ENCODE measurements at places on chromosomes 2 and 18.

DNA sequence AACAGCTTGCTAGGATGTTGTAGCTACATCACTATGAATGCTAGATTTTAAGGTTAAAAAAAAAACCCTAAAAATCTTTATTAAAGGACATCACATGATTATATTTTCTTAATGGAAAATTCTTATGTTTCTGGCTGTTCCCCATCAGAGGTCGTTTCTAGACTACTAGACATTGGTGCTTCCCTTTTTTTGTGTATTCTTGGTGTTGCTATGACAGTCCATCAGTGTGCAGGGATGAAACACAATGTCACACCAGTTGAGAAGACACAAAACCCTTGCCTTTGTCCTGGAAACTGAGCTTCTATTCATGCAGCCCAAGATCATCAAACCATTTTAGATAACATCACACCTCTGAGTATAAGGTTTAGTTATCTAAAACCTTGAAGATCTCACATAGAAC is 19.9 kb upstream of the TMEM131 start:
- no peak for DNase-seq

DNA sequence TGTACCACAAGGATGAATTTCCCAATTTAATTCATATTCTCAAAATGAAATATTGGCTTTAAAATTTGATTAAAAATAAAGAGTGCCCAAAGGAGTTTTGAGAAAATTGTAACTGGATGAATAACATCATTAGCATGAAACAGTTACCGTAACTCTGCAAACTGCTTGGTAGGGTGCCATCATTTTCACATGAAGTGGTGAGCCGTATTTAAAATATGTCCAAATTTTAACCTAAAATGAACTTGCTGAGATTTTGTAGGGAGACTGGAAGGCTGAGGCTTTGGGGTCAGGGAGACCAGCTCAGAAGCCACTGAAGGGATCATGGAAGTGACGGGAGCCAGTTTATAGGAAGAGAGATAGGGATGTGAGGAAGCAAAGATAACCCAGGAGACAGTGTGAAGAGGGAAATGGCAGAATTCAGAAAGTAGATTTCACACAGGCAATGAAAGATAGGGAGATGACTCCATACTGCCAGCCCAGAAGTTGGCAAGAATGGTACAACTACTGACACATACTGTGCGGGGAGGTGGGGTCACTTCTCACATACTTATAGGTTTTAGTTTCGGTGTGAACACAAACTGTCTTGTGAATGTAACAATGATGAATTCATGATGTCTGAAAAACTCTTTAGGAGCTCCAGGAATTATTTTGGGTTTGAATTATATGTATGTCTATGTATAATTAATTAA is 53.8 kb downstream of the EFEMP1 start:
- no peak for DNase-seq

DNA sequence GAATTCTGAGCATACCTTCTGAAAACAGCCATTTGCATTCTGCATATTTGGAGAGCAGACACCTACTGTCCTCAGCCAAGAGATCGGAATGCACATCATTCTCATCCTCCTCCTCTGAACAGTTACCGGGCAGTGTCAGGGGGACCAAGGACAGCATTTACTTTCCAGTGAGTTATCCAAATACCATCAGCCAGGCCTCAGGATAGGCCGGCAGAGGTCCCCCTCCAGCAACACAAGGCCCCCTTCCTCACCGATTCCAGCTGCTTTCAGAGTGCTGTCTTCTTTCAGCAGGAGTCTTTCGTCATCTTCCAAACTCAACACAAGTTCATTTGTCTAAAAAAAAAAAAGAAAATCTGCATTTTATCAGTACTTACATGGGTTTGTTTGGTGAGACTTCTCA is 55.3 kb downstream of the C2orf76 start:
- no peak for DNase-seq

DNA sequence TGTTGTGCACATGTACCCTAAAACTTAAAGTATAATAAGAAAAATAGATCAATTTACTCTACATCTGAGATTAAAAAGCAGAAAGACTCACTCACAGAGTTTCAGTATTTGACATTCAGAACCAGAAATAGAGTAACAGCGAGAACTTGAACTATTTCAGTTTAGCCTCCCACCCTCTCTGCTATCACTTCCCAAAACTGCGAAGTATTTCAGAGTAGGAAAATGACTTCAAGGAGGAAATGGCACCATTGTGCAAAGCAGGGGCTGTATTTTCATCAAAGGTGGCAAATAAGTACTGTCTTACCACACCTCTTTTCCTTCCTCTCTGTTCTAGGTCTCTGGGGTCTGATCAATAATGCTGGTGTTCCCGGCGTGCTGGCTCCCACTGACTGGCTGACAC is 13.6 kb downstream of the DHRS9 start:
- DNase-seq: no peak

DNA sequence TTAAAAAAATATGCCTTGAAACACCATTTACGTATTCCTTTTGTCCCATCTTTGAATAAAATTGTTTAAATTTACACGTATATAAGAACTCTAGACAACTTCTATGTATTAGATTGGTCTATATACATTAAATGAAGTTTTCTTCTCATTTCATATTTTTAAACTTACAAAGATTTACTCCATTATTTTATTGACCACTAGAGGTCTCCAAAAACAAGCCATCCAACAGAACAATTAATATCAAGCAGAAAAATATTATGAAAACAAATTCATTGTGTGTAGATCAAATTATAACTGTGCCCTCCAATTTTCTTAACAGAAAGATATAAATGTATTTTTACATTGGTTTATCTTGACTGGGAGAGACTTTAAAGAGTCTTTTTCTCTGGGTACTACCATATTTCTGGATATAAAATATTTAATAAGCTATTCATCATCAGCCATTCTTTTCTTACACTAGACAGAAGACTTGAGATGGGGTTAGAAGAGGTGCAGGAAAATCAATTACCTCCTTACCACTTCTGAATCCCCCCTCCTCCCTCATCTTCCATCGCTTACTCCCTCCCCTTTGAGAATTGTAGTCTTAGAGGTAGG is 66.5 kb downstream of the DPP4 start:
- DNase-seq: no peak

DNA sequence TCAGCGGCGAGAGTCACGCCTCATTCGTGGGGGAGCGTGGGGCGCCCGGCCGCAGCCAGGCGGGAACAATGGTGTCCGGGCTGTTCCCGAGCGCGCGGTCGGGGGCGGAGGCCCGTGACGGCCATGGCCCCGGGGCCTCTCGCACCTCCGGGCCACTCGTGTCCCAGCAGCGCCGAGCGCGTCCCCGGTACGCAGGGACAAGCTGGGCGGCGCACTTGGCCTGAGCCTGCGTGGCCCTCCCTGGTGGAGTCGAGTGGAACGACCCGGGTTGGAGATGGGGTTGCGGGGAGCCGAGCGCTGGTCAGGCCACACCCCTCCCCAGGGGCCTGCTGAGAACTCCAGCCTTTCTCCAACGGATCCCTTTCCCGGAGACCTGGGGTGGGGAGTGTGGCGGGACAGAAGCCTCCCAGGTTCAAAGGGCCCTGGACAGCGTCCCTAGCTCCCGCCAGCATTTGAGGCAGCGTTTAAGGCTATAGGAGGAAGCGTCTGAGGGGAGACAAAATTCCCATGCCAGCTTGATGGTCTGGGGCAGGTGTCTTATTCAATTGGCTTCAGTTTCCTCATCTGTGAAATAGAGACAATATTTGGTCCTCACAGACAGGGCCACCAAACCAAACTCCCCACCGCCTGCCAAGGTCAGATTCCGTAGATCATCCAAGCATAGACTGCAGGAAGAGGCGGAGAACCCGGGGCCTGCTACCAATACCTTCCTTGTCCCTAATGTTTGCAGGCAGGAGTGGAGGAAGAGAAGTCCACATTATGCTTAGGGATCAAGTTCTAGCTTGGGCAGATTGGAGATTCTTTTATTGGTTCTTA is 553 bp downstream of the CNDP2 start:
- no peak for DNase-seq

- no peak for DNase-seq
Observed at GRCh38 chr2:104332731-104333130, 521.2 kb upstream of the POU3F3 start.

DNA sequence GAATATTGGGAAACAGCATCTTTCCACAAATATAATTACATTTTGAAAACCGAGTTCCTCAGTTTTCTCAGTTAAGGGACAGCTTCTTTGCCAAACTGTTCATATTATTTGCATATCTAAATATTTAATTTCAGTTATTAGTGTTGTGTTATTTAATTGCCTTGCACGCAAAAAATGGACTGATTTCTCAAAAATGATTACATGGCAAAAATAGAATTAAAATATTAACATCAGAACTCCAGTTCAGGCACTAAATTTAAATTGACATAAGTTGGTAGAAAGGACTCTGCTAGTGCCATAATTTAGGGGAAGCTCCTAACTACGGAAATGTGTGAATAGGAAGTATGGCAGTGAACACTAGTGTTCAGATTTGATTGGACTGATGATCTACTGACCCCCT is 209.6 kb downstream of the PARD3B start:
- DNase-seq: no peak

DNA sequence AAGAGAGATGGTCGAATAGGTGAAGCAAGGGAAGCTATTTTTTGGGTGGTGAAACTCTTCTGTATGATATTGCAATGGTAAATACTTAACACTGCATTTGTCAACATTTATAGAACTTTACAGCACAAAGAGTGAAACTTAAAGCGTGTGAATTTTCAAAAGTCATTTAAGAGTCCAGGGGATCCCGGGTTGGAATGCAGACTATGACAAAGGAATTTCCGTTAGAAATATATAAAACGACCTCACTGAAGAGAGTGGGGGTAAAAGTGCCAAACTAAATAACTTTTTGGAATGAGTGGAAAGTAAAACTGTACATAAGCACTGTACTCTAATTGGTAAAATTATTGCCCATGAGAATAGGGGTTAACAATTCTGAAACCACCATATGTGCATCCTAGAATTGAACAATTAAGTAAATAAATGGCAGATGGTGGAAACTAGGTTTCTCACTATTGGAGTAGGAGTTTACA is 191.0 kb upstream of the FN1 start:
- DNase-seq: no peak

DNA sequence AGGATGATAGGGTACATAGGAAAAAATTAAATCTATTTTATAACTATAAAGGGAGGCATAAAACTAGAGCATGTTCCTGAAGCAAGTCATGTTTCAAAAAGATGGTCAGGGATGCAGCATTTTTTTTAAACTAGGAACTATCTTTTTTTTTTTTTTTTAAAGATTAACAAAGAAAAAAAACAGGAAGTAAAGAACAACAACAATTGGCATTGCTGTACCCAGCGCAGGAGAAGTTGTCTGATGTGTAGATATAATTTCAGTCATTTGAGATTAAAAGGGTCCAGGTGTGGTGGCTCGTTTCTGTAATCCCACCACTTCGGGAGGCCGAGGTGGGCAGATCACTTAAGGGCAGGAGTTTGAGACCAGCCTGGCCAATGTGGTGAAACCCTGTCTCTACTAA is 41.5 kb downstream of the PMAIP1 start:
- DNase-seq: no peak

DNA sequence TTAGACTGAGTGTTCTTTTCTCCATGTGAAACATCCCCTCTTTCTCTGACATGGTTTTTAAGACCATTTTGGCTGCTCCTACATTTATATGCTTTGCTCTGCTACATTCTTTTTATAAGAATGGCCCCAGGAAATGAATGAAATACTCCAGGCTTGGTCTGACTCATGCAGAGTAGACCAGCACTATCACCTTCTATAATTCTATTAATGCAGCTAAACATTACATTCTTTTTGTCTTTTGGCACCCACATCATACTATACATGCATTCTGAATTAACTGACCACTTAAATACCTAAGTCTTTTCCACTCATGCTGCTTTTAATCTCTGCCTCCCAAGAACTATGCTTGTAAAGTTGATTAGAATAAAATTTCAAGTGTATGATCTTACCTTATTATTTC is 94.1 kb downstream of the AAK1 start:
- DNase-seq: no peak

- no peak for DNase-seq
Observed at GRCh38 chr2:182767578-182767977, 51.5 kb downstream of the DNAJC10 start.

DNA sequence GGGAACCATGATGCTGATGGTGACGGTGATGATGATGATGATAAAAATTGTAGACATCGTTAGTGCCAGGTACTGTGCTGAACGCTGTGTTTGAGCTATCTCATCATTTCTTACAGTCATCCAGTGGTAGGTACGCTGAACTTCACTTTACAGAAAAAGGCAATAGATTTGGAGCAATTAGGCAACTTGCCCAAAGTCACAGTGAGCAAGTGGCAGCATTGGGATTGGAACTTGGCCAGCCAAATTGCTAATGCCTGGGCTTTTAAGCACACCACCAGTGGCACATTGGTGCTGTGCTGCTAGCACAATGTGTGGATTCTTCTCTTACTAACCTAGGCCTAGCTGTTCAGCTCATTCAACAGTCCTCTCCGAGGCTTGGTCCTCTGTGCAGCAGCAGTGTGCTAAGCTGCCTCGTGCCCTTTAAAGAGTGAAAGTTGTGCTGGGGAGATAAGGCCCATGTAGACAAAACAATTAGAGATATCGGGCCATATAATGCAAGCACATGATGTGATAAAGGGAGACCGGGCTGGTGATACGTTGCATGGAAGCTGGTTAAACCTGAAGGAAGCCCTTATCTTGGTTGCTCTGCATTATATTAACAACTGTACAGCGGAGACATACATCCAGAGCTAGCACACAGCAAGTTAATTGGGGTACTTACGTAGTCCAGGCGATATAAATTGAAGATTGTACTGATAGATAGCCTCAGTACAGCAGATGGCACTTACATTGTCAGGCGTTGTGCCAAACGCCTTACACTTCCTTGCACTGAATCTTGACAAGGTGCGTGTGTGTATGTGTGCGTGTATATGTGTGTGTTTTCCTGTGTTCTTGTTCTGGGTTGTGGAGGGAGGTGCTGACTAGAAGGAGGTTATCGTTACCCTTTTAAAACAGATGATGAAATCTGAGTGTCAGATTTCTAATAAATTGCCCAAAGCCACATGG is 28.4 kb downstream of the HK2 start:
- DNase-seq: no peak

DNA sequence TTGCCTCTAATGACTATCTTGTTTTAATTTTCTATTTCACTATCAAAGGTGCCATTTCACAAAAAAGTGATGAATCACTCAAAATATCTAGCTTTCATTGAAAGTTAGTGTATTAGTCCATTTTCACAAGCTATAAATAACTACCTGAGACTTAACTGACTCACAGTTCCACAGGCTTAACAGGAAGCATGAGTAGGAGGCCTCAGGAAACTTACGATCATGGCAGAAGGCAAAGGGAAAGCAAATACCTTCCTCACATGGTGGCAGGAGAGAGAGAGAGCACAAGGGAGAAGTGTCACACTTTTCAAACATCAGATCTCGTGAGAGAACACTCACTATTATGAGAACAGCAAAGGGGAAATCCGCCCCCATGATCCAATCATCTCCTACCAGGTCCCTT is 1220.4 kb upstream of the ZEB2 start:
- no peak for DNase-seq

- no peak for DNase-seq
Observed at GRCh38 chr2:226797289-226797988, 2.2 kb downstream of the IRS1 start.

- no peak for DNase-seq
Observed at GRCh38 chr18:58962336-58962735, 97.7 kb downstream of the ZNF532 start.

- no peak for DNase-seq
Observed at GRCh38 chr2:39283561-39283960, 39.8 kb upstream of the CDKL4 start.

GRCh38 chr2:43762286-43762685 is 11.6 kb upstream of the DYNC2LI1 start:
- no peak for DNase-seq

- DNase-seq: no peak
Observed at GRCh38 chr2:159445307-159445706, 158.8 kb upstream of the WDSUB1 start.
